Activated CD8-positive, alpha-beta T cell treated with anti-CD3 and anti-CD28 coated beads, Interleukin-2, amount 10 ng/mL, durations not matched to agents 7 days and 5 days (primary cell): ENCODE measurements at places on chromosomes 16 and 17. TPM values are rescaled to one million over a fixed set of nuclear protein-coding genes. Genes with fewer than 3 reads are reported as not detected.

DNA sequence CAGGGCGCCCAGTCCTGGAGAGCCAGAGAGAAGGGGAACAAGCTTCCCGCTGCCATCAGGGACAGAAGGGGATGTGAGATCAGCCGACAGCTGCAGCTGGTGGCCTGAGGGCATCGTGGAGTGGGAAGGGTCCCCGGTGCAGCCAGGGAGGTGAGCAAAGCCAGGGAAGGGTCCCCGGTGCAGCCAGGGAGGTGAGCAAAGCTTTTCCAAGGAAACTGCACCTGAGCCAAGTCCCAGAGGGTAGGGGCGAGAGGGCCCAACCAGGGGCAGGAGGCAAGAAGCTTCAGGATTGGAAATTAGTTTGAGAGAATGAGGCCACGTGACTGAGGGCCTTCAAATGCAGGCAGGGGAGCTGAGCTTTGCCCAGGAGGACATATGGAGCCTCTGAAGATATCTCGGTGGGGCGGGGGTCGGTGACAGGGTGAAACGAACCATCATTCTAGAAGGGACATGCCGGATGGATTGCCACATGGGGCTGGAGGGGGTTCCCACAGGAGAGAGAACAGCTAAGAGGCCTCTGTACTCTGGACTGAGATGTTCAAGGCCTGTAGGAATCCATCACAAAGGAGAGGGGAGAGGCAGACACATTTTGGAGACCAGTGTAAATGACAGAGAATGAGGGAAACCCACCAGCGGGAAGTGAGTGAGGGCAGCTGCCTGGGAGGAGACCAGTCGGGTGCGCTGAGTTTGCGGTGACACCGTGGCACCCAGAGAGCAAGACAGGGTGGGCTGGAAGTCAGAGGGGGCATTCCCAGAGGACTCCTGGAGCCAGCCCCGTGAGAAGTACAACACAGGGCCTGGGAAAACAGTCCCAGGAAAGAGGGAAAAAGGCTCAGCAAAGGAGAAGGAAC lies 31.4 kb upstream of the RPH3AL start:
- DNase-seq, result no peak

DNA sequence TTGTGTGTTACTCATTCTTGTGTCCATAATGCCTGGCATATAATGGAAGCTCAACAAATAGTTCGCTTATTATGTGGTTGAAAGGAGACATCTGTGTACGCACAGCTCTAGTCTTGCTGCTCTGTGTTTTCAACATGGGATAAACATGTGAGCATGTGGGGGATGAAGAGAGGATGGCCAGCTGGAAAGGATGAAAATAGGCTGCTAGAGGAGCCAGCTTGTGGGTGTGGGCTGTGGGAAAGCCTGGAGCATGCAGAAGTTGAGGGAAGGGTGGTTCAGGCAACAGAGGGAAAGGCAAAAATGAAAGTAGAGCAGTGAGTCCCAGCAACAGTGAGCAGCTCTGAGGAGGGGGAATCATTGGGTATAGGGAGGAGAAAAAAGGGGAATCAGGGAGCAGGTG lies 324.6 kb upstream of the CDH11 start:
- DNase-seq, result no peak

GRCh38 chr16:79716645-79717332 lies 116.3 kb upstream of the MAF start:
- no peak for DNase-seq

- DNase-seq, result no peak
Measured at GRCh38 chr16:49635009-49635350, 220.9 kb downstream of the ZNF423 start.

DNA sequence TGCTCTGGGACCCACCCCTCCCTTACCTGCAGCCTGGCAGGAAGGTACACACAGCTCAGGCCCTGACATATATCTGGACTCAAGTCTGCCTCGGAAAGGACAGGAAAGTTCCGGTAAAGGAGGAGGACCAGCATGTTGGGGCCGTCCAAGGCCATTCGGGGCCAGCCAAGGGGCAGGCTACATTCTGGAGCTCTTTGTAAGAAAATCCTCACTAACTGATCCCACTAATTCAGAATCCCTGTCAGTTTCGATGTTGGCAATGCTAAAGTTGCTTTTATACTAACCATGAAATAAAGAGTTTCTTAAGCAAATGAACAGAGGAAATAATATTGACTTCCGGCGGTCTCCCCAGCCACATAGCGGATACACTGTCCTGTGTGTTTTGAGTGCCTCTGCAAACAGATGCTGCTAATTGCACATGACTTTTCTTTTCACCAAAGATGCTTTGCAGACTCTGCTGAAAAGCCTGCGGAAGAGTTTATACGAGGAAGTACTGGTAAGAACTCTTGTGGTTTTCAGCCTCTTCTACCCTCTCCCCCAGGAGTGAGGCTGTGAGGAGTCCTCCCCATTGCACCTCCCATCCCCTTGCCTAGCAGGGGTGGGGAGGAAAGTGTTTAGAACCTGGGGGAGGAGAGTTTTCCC lies 54.8 kb downstream of the PLXDC1 start:
- peak; percentile 81 for DNase-seq

PRAC2 gene
- not detected for total RNA-seq

DNA sequence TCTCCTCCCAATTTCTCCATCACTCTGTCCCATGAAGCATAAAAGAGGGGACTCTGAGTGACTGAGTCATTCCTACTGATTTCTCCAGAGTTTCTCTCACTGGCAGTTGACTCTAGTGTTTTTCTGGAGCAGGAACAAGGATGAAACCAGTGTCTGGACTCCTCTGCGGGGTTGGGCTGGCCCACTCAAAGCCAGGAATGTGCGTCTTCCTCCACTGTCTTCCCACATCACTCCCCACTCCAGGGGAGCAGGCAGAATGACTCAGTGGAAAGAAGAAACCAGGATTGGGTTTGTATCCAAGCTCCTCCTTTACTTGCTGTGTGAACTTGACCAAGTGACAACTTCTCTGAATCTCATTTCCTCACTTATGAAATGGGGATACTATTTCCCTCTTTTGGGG lies 497.5 kb upstream of the SALL1 start:
- no peak for DNase-seq

DNA sequence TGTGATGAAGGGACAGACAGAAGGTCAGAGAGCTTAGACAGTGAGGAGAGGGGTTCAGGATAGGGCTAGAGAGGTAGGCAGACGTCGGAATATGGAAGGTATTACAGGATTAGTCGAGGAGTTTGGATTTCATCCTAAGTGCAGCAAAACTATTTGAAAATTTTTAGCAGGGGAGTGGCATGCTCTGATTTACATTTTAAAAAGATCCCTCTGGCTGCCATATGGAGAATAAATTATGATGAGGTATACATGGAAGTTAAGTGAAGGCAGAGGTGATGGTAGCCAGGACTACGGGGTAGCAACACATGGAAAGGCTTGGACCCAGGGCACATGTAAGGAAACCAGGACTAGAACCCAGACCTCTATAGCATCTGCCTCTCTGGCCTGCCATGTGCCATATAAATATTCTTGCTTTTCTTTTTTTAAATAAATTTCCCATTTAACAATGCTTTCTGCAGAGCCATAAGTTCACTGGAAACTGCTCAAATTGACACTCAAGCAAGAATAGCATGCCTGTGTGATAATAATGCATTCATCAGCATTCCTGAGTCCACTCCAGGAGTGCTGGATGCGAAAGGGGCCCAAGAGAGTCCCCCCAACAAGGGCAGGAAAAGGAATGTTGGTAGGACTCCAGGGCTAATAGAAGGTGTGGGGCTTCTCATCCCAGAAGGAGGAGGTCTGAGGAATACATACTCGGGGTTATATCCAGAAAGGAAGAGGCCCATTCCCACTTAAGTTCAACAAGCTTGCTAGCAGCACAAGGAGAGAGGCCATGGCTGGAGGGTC lies 78.2 kb downstream of the HLF start:
- DNase-seq, result no peak

CACNB1 gene
- 23.2 TPM for total RNA-seq

DNA sequence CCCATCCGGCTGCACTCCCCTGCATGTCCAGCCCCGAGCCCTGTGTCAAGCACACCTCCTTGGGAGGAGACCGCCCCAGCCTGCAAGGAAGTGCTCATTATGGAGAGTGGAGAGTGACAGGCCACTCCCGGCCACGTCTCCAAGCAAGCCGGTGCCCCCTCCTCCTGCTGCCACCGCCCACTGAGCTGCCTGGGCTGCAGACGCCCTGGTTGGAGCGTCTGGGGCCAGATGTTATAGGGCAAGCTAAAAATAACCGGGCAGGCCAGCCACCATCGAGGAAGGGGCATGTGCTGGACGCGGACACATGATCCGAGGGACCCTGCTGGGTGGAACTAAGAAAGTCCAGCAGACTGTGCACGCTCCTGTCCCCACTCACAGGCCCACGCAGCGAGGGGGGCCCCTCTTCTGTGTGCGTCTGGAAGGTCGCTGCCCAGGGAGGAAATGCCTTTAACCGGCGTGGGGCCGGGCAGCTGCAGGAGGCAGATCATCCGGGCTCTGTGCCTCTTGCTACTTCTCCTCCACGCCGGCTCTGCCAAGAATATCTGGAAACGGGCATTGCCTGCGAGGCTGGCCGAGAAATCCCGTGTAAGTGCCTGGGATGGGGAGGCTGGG lies at the start of gene WFDC1:
WFDC1 (plus strand) TSS at position 348 of the 612 bp plus-strand sequence; CDS start at position 442, 94 bp downstream.
- no peak for DNase-seq
